ENCODE measurements at places on chromosomes 5 and 9.

- no peak for DNase-seq
Measured at GRCh38 chr9:5621327-5621726, 7.6 kb upstream of the RIC1 start.

GRCh38 chr5:80147119-80147815, 108.6 kb downstream of the SERINC5 start:
- no peak for DNase-seq

DNA sequence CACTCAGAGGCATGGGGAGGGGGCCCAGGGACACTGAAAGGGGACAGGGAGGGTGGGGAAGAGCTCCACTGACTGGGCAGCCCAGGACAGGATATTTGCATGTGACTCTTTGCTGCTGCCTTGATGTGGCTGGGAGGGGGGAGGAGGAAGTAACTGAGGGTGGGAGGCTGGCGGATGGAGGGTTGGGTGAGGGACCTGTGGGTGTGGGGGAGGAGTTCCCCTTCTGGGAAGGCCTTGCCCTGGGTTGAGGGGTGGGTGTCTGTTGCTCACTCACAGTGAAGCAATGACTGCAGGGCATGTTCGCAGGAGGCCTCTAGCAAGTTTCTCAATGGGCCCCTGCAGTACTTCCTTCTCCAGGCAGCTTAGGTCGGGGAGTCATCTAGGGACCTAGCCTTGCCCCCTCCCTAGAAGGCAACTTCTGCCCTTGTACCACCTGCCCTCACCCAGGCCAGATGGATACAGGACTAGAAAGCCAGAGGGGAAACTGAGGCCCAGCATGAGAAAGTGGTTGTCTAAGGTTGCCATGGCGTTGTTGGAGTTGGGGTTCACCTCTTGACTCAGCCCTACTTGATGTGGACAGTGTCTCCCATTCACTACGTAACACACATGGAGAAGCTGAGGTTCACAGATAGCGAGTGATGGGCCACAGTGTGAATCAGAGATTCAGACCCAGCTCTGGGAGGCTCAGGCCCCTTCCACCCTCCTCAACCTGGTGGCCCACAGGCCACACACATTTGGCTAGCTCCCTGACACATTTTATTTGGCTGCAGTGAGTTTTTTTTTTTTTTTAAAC, 3.0 kb downstream of the GRK6 start:
- no peak for DNase-seq

DNA sequence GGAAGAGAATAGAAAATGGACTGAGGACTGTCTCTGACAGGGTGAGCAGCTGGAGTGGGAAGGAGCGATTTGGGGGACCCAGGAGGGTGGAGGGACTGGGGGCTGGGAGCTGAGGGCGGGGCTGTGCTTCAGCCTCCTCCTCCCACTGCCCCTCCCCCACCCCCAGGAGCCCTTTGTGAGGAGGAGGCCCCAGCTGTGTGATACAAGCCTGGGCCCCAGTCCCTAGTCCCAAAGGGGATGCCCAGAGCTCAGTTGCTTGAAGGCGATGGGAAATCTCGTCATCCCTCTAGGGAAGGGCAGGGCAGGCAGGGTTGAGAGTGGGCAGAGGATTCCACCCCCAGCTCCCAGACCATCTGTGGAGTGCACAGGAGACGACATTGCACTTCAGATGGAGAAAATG, at the start of gene SPATA31E1:
TSS of gene SPATA31E1 (plus strand) at position 251 of the 400 bp plus-strand sequence. CDS start at position 266, 15 bp downstream.
- no peak for DNase-seq

DNA sequence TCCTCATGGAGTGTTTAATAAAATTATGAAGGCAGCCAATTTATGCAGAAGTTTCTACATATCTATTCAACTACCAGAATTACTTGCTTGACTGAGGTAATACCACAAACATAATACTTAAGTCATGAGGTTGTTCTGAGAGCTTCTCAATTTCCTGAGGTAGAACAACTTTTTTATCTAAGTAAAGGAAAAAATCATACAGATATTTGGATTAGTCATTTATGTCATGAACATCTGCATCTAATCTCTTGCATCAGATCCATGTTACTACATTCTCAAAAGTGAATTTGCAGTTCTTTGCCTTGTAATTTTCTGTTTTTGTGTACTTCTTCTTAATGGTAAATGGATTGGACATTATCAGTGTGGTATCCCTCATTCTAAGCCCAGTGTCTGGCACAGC, 60.4 kb upstream of the RGMB start:
- no peak for DNase-seq

Data from NCI-H748 treated with DMSO at 0.1 percent for 48 hours (cell line).